ENCODE measurements at places on chromosomes 3 and 15. TPM values are rescaled to one million over a fixed set of nuclear protein-coding genes. Genes with fewer than 3 reads are reported as not detected.
A peak's percentile ranks its signal among the peaks of the same experiment; 100 is the strongest.

- DNase-seq: no peak
- H3K27ac ChIP-seq: no peak overlapping the region
- H3K4me1 ChIP-seq: no peaks in the 10 kb centered on the region
- no peaks in the 10 kb centered on the region for H3K36me3 ChIP-seq
Measured at GRCh38 chr15:93348711-93349545, 259.9 kb upstream of the RGMA start.

- H3K27me3 ChIP-seq: no peaks in the 10 kb centered on the region
- H3K27ac ChIP-seq: peak overlapping the region; percentile 14
Measured at GRCh38 chr3:111712294-111713167, 117.4 kb upstream of the ZBED2 start.

DNA sequence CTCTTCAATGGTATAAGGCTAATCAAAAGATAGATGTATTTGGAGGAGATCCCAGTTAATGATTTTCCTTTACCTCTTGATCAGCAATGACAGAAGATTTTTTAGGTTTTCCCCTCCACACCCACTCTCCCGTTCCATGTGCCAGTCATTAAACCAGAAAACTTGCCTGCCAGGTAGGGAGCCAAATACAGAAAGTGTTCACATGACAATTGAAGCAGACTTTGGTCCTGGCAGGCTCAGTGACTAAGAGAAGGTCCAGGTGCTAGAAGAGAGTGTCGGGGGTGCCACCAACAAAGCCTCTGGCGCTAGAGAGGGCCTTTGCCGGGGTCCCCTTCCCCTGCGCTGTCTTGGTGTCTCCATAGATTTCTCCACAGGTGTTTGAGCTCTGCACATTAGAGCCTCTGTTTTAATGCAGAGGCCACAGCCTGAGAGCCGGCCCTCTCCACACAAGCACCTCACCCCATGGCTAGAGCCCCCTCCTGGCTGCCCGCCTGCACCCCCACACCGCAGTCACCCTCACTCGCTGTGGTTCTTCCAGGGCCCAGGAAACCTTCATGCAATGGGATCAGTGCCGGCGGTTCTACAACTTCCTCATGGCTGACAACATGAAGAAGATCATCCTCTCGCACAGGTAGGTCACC is 36.4 kb downstream of the RLBP1 start:
- no peak overlapping the region for H3K4me3 ChIP-seq
- no peaks in the 10 kb centered on the region for H3K27me3 ChIP-seq
- no peaks in the 10 kb centered on the region for H3K4me1 ChIP-seq
- DNase-seq: no peak
- H3K27ac ChIP-seq: no peak overlapping the region

GRCh38 chr15:91099995-91100813 is at the start of gene SV2B:
Gene SV2B, plus strand, starts transcription at chr15:91100257. Its CDS starts 126,007 bp downstream, at chr15:91226264.
- no peaks in the 10 kb centered on the region for H3K36me3 ChIP-seq
- H3K4me1 ChIP-seq: peaks cover 17% of the 10 kb centered on the region
- peak; percentile 55 for DNase-seq
- H3K4me3 ChIP-seq: peak within 1 kb of the TSS; percentile 79

The SAXO2 gene
- total RNA-seq: 13.9 TPM
